ENCODE measurements at places on chromosomes 7 and 10.

DNA sequence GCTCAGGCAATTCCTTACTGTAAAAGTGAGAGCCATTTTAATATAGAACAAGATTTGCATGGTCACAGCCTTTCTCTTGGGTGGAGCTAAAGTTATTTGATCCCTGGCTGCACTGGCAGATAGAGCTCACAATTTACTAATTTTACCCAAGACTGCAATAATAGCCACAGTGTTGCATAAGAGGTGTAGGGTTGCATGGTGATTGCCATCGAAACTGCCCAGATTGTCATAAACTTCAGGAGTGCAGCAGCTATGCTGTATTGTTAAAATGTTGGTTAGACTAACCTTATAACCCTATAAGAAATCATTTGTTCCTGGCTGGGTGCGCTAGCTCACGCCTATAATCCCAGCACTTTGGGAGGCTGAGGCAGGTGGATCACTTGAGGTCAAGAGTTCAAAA lies 50.0 kb downstream of the VCL start:
- DNase-seq, result no peak

- DNase-seq, result no peak
Measured at GRCh38 chr7:133887459-133887858, 239.7 kb upstream of the LRGUK start.

DNA sequence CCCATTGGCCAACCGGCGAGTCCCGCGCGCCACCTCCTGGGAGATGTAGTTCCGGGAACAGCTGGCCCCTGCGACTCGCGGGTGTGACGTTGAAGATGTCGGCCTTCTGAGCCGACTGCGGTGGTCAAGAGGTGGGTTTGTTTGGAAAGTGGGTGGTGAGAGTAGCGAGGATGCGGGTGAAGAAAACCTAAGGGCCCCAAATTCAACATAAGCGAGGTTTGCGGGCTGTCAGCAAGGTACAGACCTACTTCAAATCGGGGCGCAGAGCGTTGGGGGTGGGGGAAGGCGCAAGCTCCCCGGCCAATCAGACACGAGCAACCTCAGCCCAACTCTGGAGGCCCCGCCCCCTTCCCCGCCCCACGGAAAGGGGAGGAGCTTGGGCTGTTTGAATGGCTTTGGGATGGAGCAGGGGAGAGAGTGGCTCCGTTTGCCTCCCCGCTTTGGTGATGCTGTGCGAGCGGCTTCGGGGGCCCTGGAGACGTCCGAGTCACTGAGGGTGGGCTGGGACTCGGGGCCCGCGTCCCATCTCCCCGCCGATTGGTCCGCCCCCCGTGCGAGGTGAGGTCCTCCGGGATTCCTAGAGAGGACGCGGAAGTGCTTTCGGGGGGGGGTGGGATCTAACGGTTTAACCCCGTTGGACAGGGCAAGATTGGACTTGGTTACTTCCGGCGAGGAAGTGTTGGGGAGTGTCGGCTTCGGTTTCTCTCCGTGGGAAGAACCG lies at the start of gene ZKSCAN5:
ZKSCAN5 (plus strand) TSS at position 60 of the 721 bp plus-strand sequence. CDS start 1,383 bp downstream, outside the sequence.
- peak; percentile 96 for DNase-seq

DNA sequence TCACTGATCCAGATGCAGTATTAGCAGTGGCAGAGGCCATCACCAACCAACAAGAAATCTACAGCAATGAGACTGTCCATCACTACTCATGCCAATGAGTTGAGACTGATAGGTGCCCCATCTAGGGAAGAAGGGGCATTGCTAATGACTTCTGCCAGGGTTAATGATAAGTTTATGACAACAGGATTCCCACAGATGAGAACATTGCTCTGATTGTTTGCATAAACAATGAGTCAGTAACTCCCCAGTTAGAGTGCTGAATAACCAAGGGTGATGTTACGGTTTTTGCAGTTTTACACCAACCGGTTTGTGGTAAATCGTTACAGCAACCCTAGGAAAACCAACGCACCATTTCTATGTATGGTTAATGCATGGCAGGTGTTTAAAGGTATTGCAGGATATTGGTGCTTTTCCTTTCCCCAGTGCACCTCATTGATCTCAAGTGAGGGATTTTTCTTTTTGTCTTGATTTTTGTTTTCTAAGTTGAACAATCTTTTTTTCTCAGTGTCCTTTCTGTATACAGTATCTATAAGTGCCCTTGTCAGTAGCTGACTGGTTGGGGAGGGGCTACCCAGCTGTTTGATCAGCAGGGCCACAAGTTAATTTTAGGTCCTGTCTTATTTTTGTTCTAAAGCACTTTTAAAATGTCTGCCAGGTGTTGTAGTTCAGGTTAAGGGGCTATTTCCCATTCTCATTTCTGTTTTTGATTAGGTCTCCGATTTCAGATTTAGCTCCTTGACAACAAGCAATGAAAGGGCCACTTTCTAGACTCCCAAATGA lies 3.9 kb upstream of the CSGALNACT2 start:
- DNase-seq, result no peak

- DNase-seq, result no peak
Measured at GRCh38 chr7:70678621-70679251, 453.2 kb upstream of the GALNT17 start.

- peak; percentile 24 for DNase-seq
Measured at GRCh38 chr10:130301021-130301892, 165.1 kb downstream of the GLRX3 start.

- DNase-seq, result no peak
Measured at GRCh38 chr7:106569500-106569929, 91.4 kb downstream of the CCDC71L start.

- no peak for DNase-seq
Measured at GRCh38 chr7:98651760-98652159, 34.7 kb downstream of the NPTX2 start.

GRCh38 chr10:70197235-70197945 lies 27.1 kb upstream of the SAR1A start:
- DNase-seq, result no peak

- no peak for DNase-seq
Measured at GRCh38 chr10:114491419-114491818, 87.1 kb upstream of the AFAP1L2 start.

- DNase-seq, result no peak
Measured at GRCh38 chr7:127214956-127215718, 37.6 kb downstream of the GRM8 start.

DNA sequence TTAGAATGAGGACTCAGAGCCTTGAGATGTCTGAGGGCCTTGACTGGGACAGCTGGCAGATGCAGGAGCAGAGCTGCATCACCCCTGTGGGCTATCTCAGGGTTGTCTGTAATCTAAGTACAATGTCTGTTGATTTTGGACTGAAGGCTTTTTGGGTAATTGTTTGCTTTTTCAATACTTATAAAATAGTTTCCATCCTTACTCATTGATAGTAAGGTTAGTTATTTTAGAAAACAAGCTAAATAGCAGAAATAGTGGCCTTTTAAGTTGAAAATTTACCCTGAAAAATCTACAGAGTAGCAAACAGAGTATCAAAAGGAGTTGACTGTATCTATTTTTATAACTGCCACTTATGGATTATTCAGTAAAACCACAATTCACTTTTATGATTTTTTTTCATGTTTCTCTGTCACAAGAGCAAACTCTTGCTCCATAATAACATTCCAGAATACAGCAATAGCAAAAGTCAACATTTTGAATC lies 179.7 kb downstream of the CFTR start:
- no peak for DNase-seq

DNA sequence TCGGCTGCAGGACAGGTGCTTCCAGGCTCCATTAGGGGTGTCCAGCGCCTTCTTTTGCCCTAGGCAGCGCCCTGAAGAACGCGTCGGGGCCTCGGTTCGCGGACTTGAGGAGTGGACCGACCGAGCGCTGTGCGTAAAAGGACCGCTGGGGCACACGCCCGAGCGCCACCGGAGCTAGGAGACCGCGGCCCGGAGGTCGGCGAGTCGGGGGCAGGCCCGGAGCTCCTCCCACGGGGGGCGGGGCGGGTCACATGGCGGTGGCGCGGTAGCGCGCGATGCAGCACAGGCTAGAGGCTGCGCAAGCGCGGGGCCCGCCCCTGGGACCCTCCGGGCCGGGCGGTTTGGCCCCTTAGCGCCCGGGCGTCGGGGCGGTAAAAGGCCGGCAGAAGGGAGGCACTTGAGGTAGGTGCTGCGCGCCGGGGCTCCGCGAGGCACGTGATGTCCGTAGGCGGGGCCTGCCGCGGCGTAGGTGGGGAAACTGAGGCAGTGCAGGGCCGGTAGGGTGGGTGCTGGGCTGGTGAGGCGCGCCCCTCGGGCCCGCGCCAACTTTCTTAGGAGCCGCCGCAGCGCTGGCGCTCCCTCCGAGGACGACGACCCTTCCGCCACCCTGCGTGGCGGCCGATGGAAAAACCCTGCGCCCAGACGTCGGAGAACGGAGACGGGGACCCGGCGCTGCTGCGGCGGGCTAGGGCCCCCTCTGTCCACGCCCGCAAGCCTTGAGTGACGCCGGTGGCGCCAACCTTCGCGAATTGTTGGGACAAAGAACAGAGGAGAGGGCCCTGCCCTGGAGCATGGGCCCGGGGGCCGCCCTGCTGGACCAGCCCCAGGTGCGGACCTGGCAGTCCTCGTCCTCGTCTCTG lies at the start of gene PRXL2A:
PRXL2A (plus strand) TSS at position 310 of the 860 bp plus-strand sequence. CDS start 11,917 bp downstream, outside the sequence.
- peak; percentile 79 for DNase-seq

DNA sequence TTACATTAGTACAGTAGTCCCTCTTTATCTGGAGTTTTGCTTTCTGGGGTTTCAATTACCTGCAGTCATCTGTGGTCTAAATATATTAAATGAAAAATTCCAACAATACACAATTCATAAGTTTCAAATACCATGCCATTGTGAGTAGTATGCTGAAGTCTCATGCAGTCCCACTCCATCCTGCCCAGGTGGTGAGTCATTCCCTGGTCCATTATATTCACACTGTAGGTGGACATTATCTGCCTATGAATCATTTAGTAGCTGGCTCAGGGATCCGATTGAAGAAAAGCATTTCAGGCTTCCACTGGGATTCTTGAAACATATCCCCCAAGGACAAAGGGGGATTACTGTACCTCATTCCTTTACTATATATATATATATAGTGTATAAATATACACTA lies 298.2 kb upstream of the GALNT17 start:
- DNase-seq, result no peak

- DNase-seq, result no peak
Measured at GRCh38 chr10:114021717-114022680, 21.7 kb upstream of the ADRB1 start.

Measured in CD4-positive, alpha-beta T cell treated with Interleukin-15 for 1 hour (primary cell).